Dermis microvascular lymphatic vessel endothelial cell (primary cell): ENCODE measurements at places on chromosomes 4 and X. TPM values are rescaled to one million over a fixed set of nuclear protein-coding genes. Genes with fewer than 3 reads are reported as not detected.

NR0B1 gene
- total RNA-seq, result not detected in 2 replicates

GRCh38 chr4:78588894-78589545 lies 37.5 kb downstream of the ANXA3 start:
- DNase-seq, result no peak

GAGE12E gene
- total RNA-seq, result not detected in 2 replicates

- no peak for DNase-seq
Observed at GRCh38 chrX:14934423-14934822, 61.2 kb downstream of the MOSPD2 start.

LGI2 gene
- total RNA-seq, result under 0.01 TPM in 1 of 2 replicates, not detected in the other

DNA sequence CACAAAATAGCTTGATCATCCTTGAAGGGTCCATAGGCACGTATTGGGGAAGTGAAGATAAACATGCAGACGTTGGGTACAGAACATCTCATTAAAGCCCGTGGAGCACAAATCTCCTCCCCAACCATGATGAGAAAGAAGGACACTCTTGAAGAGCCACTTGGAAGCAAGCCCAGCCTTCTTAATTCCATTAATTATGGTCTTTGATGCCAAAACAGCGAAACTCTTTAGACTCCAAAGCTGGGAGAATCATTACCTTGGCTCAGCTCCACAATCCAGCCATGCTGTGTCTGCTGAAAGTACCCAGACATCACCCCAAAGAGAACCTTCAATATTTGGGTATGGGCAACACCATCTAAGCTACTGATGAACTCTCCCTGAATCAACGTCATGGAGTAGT lies 169.0 kb upstream of the MBNL3 start:
- no peak for DNase-seq

DNA sequence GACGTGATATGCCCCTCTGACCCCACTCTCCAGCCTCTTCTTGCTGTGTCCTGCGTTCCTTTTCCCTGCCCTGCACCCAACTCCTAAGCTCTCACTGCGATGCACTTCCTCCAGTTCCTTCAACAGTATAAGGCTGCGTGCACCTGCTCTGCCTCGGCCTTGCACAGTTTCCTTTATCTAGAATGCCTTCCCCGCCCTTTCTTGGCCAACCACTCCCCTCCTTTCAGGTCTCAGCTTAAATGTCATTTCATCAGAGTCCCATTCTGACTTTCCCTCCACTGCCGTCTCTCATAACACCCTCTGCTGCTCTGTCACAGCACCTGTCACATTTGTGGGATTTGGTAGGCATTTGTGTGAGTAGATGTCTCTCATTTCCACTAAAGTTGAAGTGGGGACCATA lies 58.4 kb upstream of the NEIL3 start:
- no peak for DNase-seq

GRCh38 chr4:8400632-8401325 lies 39.7 kb downstream of the ACOX3 start:
- no peak for DNase-seq

GRCh38 chrX:18873189-18873791 lies 110.6 kb downstream of the PHKA2 start:
- peak; percentile 59 for DNase-seq

GRCh38 chr4:13778367-13778766 lies 150.8 kb upstream of the BOD1L1 start:
- DNase-seq, result no peak

GRCh38 chr4:168765322-168765721 lies 244.7 kb downstream of the CBR4 start:
- DNase-seq, result no peak

SLIT2 gene
- total RNA-seq, result 0.13 and 0.38 TPM in 2 replicates

- DNase-seq, result no peak
Observed at GRCh38 chrX:8760021-8760420, 28.1 kb upstream of the ANOS1 start.

DNA sequence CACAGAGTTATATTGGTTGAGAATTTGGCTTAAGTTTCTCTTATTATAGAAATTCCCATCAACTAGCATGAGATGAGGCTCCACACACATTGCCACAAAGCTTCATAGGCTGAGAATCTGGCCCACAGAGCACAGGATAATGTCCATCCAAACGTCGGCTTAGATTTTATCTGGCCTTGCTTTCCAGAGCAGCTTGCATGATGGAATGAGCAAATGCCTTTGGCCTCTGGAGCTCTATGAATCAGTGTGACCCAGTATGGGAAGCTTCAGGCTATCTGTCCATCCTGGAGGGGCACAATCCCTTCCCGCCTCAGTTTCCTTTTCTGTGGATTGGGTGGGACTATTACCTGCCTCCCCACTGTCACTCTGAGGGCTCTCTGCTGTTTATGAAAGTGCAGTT lies 131.5 kb upstream of the NDP start:
- no peak for DNase-seq

NIPAL1 gene
- 0.38 and 0.39 TPM in 2 replicates for total RNA-seq
